ENCODE measurements at places on chromosomes 5 and 9.

DNA sequence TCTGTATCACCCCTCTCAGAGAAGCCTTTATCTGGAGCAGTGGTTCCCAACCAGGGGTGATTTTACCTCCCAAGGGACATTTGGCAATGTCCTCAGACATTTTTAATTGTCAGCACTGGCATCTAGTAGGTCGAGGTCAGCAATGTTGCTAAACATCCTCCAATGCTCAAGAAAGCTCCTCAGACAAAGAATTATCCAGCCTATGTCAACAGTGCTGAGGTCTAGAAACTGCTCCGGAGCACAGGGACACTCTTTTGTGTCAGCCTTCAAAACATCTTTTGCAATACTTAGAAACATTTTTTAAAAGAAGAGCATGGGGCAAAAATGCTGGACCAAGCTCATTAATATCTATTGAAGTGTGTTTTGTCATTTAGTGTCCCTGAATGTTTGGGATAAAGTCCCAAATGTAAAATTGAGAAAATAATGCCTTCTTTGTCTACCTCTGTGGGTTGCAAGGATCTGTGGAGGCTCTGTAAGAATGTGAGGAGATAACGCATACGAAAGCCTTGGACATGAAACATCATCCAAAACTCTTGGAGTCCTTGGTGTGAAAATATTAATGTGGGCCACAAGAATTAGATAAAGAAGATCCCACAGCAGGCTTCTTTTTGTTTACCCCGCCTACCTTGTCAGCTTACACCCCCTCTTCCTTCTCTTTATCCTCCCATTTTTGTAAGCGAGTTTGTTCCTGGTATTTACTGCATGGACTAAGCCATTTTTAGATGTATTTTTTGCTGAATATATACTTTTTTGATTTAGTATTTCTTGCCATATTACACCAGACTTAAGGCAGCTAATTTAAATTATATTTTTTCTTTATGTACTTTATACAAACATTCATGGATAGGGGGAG is 193.5 kb downstream of the CD180 start:
- no peak for DNase-seq

- DNase-seq, result no peak
Observed at GRCh38 chr5:67998709-67999261, 216.8 kb upstream of the PIK3R1 start.

DNA sequence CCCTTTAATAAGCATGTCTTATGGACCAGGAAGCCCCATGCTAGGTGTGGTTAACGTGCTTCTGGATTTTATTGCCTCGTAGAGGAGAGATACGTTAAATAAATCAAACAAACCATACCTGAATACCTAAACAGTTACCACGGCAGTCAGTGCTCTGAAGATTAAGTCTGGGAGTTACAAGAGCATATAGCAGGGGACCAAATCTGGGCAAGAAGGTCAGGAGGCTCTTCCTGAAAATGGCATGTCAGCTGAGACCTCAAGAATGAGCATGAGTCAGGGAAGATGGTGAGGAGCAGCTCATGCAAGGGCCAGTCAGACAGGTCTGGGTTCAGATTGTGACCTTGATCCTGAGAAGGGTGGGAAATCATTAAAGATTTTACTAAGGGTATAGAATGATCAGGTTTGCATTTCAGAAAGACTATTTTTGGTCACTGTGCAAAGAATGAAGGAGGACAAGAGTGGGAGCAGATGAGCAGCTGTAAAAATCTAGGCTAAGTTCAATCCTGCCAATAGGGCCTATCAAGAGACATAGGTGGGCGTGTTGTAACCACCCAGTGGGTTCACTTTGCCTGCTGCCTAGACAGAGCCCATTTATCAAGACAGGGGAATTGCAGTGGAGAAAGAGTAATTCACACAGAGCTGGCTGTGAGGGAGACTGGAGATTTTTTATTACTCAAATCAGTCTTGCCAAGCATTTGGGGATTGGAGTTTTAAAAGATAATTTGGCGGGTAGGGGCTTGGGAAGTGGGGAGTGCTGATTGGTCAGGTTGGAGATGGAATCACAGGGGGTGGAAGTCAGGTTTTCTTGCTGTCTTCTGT is 4.8 kb upstream of the ZNF366 start:
- no peak for DNase-seq

- DNase-seq, result no peak
Observed at GRCh38 chr5:124979251-124979650, 232.8 kb upstream of the ZNF608 start.

DNA sequence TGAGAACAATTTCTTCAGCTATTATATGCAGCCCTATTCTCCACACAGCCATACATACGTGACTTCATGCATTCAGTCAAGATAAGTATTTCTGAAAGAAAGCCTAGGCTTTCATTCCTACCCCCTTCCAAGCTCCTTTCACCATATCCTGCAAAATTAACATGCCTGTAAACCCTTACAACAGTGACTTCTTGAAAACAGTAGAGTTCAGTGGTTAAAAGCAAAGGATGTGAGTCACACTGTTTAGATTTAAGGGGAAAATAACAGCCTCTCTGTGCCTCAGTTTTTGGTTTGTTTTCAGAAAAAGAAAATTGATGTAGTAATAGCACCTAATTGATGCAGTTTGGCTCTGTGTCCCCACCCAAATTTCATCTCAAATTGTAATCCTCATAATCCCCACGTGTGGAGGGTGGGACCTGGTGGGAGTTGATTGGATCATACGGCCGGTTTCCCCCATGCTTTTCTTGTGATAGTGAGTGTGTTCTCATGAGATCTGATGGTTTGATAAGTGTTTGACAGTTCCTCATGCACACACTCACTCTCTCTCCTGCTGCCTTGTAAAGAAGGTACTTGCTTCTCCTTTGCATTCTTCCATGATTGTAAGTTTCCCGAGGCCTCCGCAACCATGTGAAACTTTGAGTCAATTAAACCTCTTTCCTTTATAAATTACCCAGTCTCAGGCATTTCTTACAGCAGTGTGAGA is 264.8 kb downstream of the CETN3 start:
- DNase-seq, result no peak
